ENCODE measurements at places on chromosomes 5 and 9.

- no peak for DNase-seq
Measured at GRCh38 chr9:126483468-126484073, 130.2 kb upstream of the LMX1B start.

DNA sequence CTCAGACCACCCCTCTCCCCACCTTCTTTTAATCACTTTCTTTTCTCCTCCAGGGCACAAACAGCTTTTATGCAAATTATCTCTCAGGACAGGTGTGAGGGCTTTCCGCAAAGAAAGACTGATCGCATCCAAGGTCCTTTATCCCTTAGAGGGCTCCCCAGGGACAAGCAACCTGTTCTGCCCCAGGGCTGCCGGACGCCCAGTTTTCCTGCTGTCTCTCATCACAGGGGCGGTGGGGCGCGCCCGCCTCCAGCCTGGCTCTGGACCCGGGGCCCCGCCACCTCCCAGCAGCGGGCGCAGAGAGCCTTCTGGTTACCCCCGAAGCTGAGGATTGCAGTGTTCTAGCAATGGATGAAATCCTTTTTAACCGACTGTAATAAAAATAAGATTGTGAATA lies 266.1 kb downstream of the CWC27 start:
- no peak for DNase-seq

DNA sequence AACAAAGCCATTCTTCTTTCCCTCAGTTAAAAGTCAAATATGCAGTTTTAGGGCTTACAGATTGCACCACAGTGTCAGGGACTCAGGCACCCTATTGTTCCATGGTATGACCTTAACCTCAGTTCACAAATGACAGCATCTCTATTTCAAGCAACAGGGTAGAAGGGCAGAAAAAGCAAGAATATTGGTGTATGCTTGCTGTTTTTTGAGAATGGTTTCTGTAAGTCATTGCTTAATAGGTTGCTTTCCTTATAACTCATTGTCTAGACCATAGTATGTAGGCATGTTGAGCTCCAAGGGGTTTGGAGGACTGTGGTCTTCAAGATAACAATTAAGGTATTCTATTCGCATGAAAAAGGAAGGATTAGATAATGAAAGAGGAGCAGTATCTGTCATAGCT lies 183.5 kb upstream of the EDIL3 start:
- no peak for DNase-seq

- no peak for DNase-seq
Measured at GRCh38 chr5:180070756-180071530, 616 bp downstream of the RNF130 start.

DNA sequence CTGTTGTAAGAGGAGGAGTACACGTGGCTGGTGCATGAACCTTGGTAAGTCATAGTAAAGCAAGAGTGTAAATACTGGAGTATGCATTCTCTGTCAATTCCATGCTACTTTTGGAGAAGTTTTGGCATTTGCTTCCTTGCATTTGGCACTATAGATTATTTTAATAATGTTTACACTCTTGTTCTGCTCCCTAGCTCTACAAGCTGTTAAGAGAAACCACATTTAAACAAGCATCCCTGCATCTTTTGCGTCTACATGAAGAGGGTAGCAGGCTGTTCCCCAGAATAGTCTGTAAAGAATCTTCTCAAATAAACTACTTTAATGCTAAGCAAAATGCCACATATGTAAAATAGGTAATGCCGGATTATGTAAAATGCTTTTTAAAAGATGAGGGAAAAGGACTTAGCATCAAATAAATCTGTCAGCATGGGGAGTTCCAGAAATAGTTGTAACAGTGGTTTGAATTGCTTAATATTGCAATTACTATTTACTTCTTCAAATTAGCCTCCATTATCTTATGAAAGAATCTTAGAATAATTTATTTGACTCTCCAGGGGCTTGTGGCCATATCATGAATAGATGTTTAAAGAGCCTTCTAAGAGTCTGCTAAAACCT lies 2127.3 kb upstream of the WWC1 start:
- DNase-seq: no peak

GRCh38 chr9:113622600-113623400 lies 159.3 kb downstream of the RGS3 start:
- peak; percentile 63 for DNase-seq

GRCh38 chr5:141994511-141995136 lies 18.2 kb downstream of the GNPDA1 start:
- DNase-seq: no peak

GRCh38 chr5:53877243-53877642 lies 316.8 kb downstream of the NDUFS4 start:
- DNase-seq: no peak

DNA sequence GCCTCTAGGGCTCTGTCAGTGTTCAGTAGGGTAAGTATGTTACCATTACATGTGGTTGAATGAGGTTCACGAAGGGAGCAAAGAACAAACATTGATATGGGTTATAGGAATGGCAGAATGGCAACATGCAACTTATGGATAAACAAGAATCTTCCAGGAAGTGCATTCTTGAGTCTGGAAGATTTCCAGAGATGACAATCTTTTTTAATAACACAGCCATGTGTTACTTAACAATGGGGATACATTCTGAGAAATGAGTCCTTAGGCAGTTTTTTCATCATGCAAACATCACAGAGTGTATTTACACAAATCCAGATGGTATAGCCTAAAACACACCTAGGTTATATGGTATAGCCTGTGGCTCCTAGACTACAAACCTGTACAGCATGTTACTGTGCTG lies 9.1 kb upstream of the SLC28A3 start:
- no peak for DNase-seq

- DNase-seq: no peak
Measured at GRCh38 chr5:50720061-50720710, 53.7 kb downstream of the PARP8 start.

GRCh38 chr9:128321879-128322403 lies 306 bp downstream of the TRUB2 start:
- DNase-seq: no peak

- DNase-seq: no peak
Measured at GRCh38 chr5:41856644-41857491, 13.4 kb downstream of the OXCT1 start.

- no peak for DNase-seq
Measured at GRCh38 chr5:160640406-160640805, 211.6 kb downstream of the ATP10B start.

GRCh38 chr9:77866878-77867277 lies 164.7 kb downstream of the GNAQ start:
- no peak for DNase-seq

DNA sequence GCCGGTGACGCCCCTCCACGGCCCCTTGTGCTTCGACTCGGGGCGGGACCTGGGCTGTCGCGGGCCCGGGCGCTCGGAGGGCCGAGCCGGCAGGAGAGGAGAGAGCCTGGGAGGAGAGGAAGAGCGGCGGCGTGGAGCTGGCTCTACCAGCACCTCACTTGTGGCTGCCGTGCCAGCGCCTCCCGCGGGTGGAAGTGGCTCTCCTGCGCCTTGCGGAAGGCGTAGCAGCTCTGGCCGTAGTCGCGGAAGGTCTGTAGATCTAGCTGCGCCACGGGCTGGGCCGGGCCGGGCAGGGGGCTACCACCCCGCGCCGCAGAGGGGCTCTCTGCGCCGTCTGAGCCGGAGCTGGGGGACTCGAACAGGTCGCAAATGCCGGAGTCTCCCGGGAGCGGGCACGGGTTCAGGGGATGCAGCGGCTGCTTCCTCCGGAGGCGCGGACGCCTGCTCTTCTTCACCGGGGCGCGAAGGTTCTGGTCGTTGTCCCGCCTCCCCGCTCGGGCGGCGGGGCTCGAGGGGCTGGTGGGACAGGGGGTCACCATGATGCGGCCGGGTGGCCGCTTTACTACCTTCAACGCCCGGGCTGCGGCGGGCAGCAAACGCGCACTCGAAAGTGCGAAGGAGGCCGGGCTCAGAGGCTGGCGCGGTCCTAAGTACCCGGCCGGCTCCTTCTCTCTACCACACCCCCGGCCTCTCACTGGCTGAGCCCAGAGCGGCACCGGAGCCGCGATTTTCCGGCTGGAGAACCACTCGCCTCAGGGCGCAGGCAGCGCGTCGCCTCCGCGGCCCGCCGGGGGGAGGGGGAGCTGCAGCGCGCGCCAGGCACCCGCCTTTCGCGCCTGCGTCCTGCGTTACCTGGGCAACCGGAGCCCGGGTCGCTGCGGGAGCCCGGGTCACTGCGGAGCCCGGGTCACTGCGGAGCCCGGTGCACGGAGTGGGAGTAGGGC lies at the start of gene CCNO:
CCNO (minus strand) TSS at position 624 of the 944 bp plus-strand sequence; CDS start at position 539, 85 bp downstream.
- DNase-seq: no peak

Measured in activated CD4-positive, alpha-beta T cell treated with anti-CD3 and anti-CD28 coated beads, Interleukin-2, amount 50 U/mL, for 24 hours (primary cell).